ENCODE measurements at places on chromosomes 7 and 10. TPM values are rescaled to one million over a fixed set of nuclear protein-coding genes. Genes with fewer than 3 reads are reported as not detected.

- DNase-seq = no peak
These were observed 112.8 kb downstream of the LARP4B start for GRCh38 chr10:818526-819220.

DNA sequence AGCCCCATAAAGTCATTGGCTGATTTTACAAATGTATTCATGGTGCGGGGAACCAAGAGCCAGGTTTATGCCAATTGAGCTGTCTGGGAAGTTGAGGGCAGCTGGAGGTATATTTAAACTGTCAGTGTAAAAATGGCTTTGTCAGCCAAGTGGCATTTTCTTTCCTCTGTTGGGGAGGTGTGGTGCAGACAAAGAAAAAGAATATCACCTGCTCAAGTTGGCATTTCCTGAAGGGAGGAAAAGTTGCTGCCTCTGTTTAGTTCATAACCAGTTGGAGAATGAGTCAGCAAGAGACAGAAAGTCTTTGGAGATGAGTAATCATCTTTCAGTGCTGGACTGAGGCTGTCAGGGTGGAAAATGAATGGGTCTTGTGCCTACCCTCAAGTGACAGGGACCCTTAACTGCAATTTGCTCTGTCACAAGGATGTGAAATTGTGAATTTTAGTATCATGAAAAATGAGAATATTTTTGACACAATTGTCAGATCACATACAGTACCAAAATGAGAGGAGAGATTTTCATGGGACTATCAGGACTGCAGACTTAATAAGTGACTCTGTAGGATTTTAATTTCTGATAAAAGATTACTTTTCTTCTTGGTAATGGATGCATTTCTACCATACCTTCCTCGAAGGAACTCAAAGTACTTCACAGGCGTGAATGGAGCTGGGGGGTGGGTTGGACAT, 137.3 kb downstream of the ANLN start:
- peak; percentile 81 for DNase-seq

- DNase-seq = no peak
These were observed 31.8 kb downstream of the DNMBP start for GRCh38 chr10:99977916-99978315.

- no peak for DNase-seq
These were observed 37.5 kb downstream of the PARP12 start for GRCh38 chr7:140025241-140025640.

GRCh38 chr10:52818019-52818418, 45.4 kb upstream of the MBL2 start:
- DNase-seq = peak; percentile 80

- no peak for DNase-seq
These were observed 258.7 kb downstream of the SORCS3 start for GRCh38 chr10:104899779-104900178.

ZPBP gene
- total RNA-seq = not detected

ASB10 gene
- total RNA-seq = not detected

LDB3 gene
- 0.23 TPM for total RNA-seq

PAX4 gene
- total RNA-seq = not detected

All from MCF 10A (cell line).